ENCODE measurements at places on chromosomes 3 and 15.

DNA sequence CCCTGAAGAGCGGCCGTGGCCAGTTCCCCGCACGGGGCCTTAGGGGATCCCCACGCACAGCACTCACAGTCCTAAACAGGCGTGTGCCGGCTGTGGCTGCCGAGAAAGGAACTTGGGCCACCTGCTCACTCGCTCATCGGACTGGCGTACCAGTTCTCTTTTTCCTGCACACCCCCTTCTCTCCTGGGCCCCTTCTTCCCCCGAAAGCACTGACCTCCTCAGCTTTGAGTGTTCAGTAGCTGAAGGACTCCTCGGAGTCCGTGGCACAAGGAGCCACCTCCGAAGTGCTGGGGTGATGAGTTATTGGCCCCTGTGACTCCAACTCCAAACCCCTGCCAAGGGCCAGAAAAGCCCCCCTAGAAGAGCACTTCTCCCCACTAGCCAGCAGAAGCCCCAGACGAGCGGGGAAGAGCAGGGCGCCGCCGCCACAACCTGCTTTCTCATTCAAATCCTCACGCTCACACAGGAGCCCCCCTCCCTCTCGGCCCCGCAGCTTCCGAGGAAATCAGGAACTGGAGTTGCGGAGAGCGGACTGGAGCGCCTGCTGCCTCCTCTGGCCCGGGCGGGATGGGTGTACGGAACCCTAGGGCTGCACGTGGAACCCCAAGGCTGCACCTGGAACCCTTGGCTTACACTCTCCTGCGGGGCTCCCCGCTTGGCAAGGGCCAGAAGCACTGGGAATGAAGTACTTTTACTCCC is at the start of gene PLCH1:
PLCH1 (minus strand) TSS at position 446 of the 699 bp plus-strand sequence. CDS start 40,847 bp downstream, outside the sequence.
- peak; percentile 0 for DNase-seq

GRCh38 chr3:65873028-65873427 is 165.7 kb downstream of the MAGI1 start:
- DNase-seq = no peak

GRCh38 chr3:160911411-160911810 is 155.4 kb downstream of the PPM1L start:
- DNase-seq = no peak

GRCh38 chr3:124513610-124513997 is 216.6 kb upstream of the UMPS start:
- DNase-seq = no peak

GRCh38 chr3:111732252-111732879 is 126.7 kb upstream of the PHLDB2 start:
- DNase-seq = no peak

DNA sequence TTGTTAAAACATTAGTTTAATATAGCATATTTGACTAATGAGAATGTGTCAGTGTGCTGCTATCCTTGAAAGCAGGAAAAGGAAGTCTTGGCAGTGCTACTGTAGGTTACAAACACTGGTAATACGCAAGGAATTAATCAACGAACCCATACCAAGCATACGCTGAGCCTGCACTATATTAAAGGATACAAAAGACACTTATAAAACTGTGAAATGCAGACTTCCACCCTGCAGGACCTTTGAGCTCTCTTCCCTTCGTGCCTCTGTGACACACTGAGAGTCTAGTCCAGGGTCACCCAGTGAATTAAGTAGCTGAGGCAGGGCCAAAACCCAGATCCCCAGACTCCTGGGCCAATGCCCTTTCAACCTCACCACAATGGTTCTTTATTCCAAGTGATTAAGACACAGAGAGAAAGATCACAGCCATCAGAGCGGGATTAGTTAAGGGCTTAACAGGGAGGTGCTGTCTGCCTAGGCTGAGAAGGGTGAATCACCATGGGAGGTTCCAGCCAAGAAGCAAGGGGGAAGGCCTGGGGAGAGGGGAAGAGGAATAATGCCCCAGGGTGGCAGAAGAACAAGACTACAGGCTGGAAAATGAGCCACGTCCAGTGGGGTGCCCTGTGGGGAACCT is 6.8 kb downstream of the ANXA2 start:
- no peak for DNase-seq

GRCh38 chr15:63526401-63526800 is 22.0 kb downstream of the USP3 start:
- DNase-seq = no peak

DNA sequence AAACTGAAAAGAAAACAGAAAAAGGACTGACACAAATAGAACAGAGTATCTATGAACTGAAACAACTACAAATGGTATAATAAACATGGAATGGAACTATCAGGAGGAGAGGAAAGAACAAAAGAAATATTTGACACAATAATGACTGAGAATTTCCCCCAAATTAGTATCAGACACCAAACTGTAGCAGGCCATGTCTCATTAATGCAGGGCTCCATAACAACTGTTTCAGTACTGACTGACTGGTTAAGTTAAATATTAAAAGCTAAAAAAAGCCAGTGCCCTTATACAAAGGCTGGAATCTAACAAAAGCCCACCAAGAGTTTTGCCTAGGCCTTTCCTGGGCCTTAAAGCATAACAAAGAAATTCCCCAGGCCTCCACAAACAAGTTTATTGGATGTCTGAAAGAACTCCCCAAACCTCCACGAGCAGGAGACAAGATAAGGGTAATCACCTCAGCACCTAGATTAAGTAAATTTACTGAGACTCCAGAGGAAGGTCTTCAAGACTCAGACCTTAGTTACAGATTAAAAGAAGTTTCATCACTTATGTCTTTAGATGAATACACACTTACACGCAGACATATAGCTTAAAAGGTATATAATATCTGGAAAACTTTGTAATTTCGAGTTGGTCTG is 45.7 kb downstream of the KPNA1 start:
- DNase-seq = no peak

DNA sequence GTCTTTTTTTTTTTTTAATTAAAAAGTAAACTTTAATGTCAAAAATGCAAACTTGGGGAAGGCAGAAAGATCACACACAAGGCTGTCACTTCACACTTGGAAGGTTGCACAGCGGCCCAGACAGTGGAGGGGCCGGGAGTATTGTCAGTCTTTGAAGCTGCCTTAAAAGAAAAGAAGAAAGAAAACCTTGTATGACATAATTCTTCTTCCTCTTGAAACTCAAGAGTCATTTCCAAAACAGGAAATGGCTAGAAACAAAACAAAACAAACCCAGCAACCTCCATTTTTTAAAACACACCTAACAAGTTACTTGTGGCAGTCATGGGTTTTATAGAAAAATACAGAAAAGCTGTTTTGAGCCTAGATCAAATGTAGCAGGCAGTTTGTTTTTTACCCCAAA is 68.1 kb upstream of the MAGI1 start:
- no peak for DNase-seq

- no peak for DNase-seq
These were observed 219.0 kb upstream of the ONECUT1 start for GRCh38 chr15:53009093-53009492.

DNA sequence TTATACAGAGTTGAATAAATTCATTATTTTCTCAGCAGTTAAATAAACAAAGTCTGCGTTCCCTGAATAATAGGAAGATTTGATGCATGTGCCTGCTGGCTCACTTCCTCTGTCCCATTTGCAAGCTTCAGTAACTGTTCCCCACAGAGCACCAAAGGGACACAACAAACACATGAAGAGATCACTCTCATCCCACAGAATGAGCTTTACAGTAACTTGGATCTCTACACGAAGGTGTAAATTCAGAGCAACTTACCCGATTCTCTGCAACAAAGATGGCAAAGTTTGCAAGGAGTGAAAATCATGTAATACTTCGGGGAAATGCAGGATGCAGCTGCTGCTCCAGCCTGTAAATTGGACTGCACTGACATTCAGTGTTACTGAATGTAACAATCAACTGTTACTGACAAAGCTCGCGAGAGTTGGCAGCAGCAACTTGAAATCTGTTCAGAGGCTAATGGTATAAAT is at the start of gene BCHE:
BCHE (minus strand) TSS at position 366 of the 468 bp plus-strand sequence. CDS start 6,390 bp downstream, outside the sequence.
- no peak for DNase-seq

GRCh38 chr3:59425942-59426341 is 376.1 kb upstream of the CFAP20DC start:
- peak; percentile 17 for DNase-seq

- no peak for DNase-seq
These were observed 26.2 kb upstream of the ZNF770 start for GRCh38 chr15:35014241-35014640.

DNA sequence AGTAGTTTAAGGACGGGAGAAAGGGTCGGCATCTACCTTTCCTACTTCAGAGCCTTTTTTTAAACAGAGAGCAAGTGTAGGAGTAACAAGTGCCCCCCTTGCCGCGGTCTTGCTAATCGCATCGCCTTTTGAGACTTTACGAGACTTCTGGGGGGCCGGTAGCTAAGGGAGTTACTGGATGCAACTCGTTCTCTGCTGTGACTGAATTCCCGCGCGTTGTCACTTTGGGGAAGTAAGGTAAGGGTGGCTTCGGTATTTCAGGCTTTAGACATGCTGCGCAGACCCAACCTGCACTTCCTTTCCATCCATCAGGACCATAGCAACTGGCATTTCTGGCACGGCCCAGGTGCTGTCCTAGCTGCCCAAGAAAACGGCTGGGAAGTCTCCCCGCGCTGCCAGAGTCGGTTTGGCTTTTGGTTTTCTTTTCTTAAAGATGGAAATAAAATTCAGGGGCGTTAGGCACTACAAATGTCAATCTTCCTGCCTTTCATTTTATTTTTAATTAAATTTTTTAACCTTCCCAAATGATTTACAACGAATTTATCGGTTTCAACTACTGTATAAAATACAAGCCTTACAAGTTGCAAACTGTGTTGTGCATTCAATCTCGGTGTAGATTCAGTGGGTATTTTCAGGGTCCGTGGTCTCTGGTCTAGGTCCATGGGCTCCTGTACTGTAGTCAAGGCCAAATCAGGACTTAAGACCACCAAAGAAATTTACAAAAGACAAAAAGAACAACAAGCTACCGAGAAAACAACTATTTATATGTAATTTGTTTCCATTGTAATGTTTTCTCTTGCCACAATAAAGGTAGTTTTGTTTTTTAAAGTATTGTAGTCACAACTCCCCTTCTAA is 3.5 kb downstream of the MECOM start:
- no peak for DNase-seq

DNA sequence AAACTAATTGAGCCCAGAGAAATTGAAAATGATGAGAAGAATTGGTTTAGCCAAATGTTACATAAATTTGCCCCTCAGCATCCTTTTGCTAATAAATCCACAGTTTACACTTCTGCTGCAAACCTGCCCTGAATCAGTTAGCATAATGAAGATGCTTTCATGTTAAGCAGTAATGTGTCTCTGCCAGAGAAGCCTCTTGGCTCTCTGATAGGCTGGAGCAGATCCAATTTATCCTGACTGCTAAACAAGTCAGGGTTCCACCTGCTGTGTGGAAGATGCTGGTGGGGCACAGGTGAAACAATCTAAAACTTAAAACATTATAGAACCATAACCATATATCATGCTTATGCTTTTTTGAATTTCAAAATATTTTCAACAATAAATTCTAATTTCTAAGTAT is 946.8 kb downstream of the OTOL1 start:
- DNase-seq = no peak

DNA sequence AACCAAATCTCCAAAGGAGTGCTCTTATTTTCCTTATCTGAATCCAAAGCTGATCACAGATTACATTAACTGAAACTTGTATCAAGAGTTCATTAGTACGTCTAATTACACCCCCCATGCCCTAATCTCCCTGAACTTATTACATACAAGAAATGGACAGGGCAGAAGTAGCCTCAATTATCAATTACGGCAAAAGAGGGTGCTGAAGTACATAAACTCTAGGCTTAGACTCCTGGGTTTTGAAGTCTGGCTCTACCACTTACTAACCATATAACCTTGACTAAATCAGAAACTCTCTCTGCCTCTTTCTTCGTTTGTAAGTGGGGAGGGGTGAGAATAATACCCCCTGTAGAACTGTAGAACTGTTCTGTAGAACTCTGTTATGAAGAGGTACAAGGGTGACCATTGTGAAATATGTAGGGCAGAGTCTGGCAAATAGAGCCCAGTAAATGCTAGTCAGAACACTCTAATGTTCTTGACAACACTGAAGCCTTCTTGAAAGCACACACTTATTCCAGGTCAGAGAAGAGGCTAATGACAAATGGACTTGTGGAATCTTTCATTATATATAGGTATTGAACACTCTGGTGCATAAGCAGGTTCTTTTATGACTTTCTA is 19.6 kb upstream of the OR5K4 start:
- no peak for DNase-seq

DNA sequence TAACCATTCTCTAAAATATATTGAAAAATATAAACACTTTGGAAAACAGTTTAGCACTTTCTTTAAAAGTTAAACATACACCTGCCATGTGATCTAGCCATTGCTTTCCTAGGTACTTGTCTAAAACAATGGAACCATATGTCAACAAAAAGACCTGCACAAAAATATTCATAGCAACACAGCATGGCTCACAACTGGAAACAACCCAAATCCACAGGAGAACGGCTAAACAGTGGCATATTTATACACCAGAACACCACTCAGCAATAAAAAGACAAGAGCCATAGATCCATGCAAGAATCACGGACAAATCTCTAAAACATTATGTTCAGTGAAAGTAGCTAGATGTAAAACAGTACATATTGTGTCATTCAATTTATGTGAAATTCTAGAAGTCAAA is 221.3 kb upstream of the UBE2E2 start:
- no peak for DNase-seq

- no peak for DNase-seq
These were observed 364.0 kb downstream of the CNTN6 start for GRCh38 chr3:1456781-1457311.

DNA sequence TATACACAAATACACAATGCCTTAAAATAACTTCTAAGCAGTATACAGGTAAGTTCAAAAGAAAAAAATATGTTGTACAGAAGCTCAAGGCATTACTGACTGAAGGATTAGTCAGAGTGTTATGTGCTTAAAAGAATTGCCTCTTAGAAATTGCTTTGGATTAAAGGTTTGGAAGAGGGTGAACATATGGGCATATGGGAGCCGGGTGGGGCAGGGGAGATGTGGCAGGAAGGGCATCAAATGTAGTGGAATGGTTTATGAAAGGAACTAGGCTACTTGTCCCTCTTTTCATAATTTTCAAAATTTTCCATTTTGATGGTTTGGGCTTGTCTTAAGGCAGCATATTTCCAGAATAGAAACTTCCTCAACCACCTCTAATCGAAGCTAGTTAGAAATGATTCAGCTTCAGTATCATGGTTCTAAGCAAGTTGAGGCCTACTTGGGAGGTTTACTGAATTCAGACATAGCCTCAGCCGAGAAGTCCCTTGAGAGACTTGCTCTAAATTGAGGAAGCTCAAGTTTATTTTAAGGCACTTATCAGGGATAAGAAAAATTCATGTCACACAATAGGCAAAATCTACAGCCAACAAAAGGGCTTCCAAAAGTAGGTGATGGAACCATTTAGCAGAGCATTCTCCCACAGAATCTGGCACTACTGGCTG is 10.1 kb upstream of the GOLGB1 start:
- no peak for DNase-seq

- DNase-seq = no peak
These were observed 66.9 kb downstream of the DCLK3 start for GRCh38 chr3:36697229-36698001.

Measured in stimulated activated CD4-positive, alpha-beta T cell treated with anti-CD3 and anti-CD28 coated beads, TNF-alpha, amount 100 ng/mL, for 1 hour (primary cell).